Testis (tissue), 5 donors: ENCODE measurements at places on chromosomes 6 and 20.

GRCh38 chr6:39446909-39447308 lies 124.4 kb upstream of the KCNK16 start:
- no peak for DNase-seq

DNA sequence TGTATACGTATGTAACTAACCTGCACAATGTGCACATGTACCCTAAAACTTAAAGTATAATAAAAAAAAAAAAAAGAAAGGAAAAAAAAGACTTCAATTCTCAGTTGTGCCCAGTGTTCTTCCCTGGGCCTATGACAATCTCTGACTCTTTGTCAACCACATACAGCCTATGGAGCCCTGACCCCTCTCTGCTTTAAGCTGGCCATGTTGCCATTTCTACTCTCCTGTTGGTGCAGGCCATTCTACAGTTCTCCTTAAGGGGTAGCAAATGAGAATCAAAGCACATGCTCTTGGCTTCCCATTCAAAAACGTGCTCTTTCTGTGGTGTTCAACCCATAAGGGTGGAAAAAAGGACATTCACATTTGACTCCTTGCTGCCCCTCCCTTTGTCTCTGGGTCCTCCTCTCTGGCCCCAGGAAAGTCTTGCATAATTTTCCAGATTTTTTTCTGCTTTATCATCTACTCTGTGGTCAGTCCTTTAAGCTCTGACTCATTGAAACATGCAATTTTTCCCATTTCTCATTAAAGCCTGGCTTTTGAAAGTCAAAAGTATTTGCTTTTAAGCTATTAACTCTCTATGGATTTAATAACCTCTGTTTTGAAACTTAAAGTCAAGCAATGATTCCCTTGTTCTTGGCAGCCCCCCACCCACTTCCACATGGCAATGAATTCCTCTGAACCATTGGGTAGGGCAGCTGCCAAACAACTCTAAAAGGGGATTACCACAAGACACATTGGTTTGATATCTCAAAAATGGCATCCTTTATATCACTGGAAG lies 208.6 kb upstream of the MCHR2 start:
- no peak for DNase-seq

- no peak for DNase-seq
These were observed 151.8 kb upstream of the INSM1 start for GRCh38 chr20:20215976-20216727.

GRCh38 chr6:127554435-127555006 lies 22.5 kb upstream of the C6orf58 start:
- no peak for DNase-seq

GRCh38 chr20:4666001-4666479 lies 55.7 kb upstream of the PRND start:
- no peak for DNase-seq

DNA sequence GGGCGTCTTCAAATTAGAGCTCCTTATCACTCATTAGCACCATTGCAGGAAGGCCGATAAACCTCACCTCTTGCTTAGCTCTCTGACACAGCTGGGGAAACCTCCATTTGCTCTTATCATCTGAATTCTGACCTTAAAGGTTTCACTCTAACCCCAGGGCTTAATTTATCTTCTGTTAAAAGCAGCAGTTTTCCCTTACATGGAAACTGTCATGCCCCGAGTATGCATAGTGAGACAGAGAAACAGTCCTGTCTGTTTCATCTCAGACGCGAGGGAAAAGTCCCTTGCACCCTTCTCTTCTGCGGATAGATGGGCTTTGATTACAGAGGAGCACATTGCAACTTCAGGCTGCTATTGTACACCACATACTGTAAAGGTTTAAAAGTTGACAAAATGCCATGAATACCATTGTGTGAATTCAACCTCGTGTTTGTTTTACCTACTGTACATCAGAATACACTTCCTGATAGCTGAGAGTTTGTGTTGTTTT lies 191.5 kb upstream of the BMP2 start:
- no peak for DNase-seq

DNA sequence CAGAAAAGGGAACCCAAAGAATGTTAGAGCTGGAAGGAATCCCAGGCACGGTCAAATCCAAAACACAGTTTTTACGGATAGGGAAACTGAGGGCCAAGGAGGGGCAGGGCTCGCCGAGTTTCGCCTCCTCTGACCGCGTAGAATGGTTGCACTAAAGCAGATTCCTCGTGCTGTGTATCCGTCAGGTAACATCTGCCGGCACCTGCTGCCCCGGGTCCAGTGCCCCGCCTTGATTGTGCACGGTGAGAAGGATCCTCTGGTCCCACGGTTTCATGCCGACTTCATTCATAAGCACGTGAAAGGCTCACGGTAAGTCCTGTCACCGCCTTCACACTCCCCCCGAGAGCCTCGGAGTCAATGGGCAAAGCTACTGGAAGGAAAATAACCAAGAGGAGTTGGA lies 17.1 kb downstream of the TUBB2A start:
- DNase-seq, result no peak

DNA sequence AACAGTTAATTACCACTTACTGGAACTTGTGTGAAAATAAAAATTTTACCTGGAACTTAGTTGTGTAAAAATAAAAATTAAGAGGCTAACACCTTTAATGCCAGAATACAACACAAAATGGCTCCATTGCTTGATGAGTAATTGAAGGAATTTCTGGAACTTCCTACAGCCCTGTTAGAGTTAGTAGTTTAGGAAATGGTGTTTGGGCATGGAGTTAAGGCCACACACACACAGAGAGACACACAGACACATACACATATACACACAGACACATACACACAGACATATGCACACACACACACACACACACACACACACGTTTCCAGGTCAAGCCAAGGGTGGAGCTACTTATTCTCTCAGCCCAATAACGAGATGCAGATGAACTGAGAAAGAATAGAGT lies 20.6 kb upstream of the CST3 start:
- no peak for DNase-seq

- DNase-seq, result no peak
These were observed 171.3 kb downstream of the HACE1 start for GRCh38 chr6:104688283-104688969.
